ENCODE measurements at places on chromosomes 2 and 18. TPM values are rescaled to one million over a fixed set of nuclear protein-coding genes. Genes with fewer than 3 reads are reported as not detected.

Gene RESP18
- not detected for total RNA-seq

Gene ITGA6
- 16.5 TPM for total RNA-seq

Gene TMEM247
- not detected for total RNA-seq

Gene FRZB
- total RNA-seq, result not detected

Gene ABCG5
- total RNA-seq, result not detected

Gene KCNG2
- total RNA-seq, result not detected

Gene ESPNL
- 0.05 TPM for total RNA-seq

Gene POMC
- 4.6 TPM for total RNA-seq

Gene SP140L
- total RNA-seq, result 44.7 TPM

Gene BCL2L11
- total RNA-seq, result 11.5 TPM

Gene ACKR3
- 0.49 TPM for total RNA-seq

Gene MYO7B
- total RNA-seq, result 0.41 TPM

Gene NYAP2
- not detected for total RNA-seq

Gene TMEFF2
- not detected for total RNA-seq

Gene ARHGAP15
- 85.7 TPM for total RNA-seq

Gene IFT172
- total RNA-seq, result 12.7 TPM

Gene MEP1B
- total RNA-seq, result not detected

Gene CGREF1
- total RNA-seq, result 6.6 TPM

Gene TUBA3E
- not detected for total RNA-seq

Gene CREB1
- total RNA-seq, result 97.7 TPM

Gene DSC3
- total RNA-seq, result not detected

Gene TCF7L1
- total RNA-seq, result 0.07 TPM

Gene GAREM1
- 0.35 TPM for total RNA-seq

Gene MATN3
- total RNA-seq, result not detected

Gene NPPC
- 1.2 TPM for total RNA-seq

Gene MTX2
- total RNA-seq, result 24.3 TPM

All from activated naive CD4-positive, alpha-beta T cell treated with anti-CD3 and anti-CD28 coated beads for 36 hours (primary cell).